ENCODE measurements at places on chromosomes 13 and 19.

DNA sequence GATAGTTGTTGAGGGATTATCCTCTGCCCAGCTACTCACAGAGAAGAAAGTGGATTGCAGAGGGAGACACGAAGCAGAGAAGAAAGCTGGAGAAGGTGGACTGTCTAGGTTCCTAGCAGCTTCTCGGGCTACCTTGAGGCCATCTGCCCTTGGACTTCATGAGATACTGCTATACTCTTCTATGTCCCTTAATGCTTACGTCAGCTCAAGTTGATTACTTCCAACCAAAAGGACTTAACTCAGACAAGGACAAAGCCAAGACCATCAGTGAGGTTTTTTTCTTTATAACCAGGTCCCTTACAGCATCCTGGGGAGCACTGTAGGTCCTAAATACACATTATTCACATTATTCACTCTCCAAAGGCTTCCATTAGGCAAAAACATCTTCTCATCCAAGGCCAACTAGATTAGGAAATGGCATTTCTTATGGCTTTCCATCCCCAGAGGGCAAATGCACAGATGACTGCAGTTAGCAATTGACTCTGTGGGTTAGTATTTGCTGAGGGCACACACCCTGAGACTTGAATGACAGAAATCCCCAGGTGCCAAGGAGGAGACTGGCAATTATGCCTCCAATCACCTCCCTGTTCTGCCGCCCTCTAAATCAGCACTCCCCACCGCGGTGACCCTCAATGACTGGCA, 4.1 kb upstream of the UBE2L5 start:
- DNase-seq = no peak

- DNase-seq = no peak
These were observed 86.7 kb downstream of the IRS2 start for GRCh38 chr13:109699628-109700071.

- no peak for DNase-seq
These were observed 6.6 kb downstream of the ZNF766 start for GRCh38 chr19:52275988-52276387.

- DNase-seq = peak; percentile 35
These were observed 232.9 kb downstream of the FOXO1 start for GRCh38 chr13:40433577-40433976.

DNA sequence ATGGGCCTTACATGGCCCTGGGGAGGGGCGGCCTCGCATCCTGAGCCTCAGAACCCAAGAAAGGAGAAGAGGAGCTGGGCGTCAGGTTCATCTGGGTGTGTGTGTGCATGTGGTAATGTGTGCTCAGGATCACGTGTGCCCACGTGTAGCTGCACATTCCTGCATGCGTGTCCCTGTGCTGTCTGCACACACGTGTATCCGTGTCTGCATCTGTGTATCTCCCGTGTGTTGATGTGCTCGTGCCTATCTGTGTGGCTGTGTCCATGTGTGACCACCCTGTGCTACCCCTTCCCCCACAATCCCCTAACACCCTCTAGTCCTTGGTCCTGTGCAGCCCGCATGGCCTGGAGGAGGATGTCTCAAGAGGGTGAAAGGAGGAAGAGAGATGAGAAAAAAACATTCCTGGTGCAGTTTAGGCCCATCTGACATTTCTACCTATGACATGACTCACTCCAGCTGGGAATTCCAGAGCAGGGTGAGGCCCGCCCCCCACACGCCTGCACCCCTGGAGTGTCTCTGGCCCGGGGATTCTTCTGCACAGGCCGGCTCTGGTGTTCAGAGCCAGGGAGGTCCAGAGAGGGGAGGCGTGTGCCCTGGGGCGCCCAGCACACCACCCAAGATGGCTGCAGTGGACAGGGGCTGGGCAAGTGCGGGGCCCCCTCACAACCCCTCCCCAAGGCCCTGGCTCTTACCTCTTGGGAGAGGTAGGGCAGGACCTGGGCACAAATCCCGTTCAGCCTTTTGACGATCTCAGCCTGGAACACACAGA, 7.1 kb downstream of the TLE5 start:
- DNase-seq = no peak

All from stimulated activated CD4-positive, alpha-beta T cell treated with anti-CD3 and anti-CD28 coated beads, Interleukin-4, amount 100 ng/mL, for 24 hours (primary cell).